ENCODE measurements at places on chromosomes 2 and 18. TPM values are rescaled to one million over a fixed set of nuclear protein-coding genes. Genes with fewer than 3 reads are reported as not detected.
A peak's percentile ranks its signal among the peaks of the same experiment; 100 is the strongest.

The NLRC4 gene
- 0.74 TPM for total RNA-seq

DNA sequence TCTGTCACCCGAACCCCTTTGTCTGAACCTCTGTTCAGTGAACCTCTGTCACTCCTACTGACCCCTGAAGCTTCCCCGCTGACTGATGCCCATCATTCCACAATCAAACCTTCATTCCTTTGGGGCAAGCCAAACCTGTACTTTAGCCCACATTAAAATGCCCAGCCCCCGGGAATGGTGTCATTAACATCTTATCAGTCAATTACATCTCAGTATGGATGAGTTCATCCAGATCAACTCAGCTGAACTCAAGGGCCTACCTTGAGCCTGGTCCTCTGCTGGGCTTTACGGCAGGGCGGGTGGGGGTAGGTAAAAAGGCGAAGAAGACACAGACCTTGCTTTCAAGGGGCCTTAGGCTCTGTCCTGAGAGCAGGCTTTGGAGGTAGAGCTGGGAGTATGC lies 154.4 kb upstream of the SMAD2 start:
- peak; percentile 54 for DNase-seq

DNA sequence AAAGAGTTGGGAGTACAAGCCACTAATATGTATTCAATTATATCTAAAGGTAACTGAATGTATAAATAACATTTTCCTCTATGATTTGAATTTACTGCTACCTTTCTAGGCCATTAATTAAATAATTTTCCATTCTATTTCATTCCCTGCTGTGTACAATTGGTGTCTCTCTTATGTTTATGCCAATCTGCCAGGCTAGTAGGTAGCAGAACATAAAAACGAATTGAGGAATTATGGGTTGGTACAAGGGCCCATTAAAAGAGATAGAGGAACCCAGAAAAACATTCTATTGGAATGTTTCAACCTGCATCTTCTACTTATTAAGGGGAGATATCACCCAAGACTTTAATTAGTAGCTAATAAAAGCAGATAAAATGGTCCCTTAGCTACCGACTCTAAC lies 32.2 kb downstream of the AKAIN1 start:
- no peak for DNase-seq

- peak; percentile 15 for DNase-seq
Measured at GRCh38 chr2:130338793-130339345, 3.8 kb upstream of the IMP4 start.

DNA sequence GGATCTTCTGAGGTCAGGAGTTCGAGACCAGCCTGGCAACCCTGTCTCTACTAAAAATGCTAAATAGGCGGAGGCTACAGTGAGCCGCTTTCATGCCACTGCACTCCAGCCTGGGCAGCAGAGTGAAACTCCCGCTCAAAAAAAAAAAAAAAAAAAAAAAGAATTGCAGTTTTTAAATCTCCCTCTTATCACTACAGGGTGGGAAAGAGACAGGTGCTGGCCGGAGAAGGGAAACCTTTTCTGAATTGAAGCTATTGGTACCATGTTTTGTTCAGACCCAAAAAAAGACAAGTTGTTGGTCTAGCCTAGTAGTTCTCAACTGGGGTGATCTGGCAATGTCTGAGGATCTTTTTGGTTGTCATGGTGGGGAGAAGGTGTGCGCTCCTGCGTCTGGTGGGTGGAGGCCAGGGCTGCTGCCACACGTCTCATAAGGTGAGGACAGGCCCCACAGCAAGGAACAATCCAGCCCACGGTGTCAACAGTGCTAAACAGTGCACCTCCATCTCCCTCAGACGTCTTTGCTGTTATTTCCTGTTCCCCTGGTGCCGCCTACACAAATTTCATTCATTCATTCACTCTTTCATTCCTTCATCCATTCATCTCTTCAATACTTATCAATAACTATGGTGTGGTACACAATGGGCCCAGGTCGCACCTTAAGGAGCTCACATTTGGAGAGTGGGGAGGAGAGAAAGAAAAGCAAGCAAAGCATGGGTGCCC lies 28.8 kb upstream of the ODC1 start:
- DNase-seq: no peak

DNA sequence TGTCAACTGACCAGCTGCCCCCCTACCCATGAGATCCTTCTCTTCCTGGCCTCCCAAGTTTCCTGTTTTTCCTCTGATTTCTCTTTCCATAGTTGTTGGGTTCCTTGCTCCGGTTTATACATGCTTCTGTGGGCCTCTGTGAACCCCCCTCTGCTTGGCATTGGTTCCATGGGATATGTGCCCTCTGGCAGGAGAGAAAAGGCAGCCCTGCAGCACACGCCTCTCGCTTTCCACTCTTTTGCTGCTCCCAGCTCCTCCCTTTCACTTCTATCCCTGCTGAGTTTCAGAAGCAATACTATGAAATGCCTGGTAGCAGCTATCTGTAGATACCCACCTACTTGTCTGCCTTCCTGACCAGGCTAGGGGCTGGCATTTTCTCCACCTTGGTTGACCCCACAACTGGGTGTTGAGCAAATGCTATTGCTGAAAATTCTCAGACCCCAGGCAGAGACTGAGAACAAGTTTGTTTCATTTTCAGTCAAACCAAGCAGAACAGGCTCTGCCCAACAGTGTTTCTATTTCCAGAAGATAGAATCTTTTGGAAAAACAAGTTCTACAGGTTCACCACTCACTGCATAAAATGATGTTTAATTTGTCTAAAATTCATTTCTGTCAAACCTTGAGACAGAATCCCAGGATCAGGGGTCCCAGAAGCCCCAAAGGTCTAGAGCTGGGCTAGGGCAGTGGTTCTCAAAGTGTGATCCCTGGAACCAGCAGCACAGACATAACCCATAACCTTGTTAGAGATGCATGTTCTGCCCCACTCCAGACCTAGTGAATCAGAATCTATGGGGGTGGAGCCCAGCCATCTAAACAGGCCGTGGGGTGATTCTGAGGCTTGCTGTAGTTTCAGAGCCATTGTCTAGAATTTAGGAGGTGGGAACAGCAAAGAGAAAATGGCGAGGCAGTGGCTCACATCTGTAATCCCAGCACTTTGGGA lies 13.4 kb downstream of the CAPG start:
- DNase-seq: peak; percentile 12

GRCh38 chr2:66561645-66562303 lies 126.8 kb downstream of the MEIS1 start:
- DNase-seq: no peak
